M059J (cell line): ENCODE measurements at places on chromosomes 1 and 21.

DNA sequence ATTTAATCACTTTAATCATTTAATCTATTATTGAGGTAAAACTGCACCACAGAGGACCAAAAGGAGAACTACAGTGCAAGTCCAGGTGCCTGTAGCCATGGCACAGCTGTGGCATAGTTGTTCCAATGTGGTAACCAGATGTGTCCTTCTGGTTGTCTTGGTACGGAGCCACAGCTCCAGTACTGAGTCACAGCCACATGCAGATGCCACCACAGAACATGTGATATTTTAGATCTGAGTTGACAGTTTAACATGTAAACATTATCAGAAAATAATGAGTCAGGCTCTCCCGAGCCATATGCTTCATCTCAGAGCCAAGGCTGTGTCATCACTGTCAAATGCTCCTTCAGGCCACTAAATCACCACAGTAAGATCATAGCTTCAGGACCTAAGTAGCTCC is 56.4 kb upstream of the RGS7 start:
- peak; percentile 96 for DNase-seq

DNA sequence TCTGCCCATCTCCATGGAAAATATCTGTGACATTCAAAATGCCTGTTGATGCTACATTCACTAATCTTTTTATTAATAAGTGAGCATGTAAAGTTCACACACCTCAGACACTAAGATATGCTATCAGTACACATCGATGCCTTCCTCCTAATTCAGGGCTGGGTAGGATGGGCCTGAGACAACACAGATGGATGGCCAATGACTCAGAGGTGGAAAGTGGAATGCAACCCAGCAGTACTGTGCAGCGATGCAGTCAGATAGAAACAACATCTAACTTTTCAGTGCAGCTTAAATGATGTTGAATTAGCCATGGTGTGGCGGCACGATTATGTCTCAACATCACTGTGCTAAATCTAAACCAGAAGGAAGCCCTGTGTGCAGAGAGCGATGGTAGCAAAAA is 161.6 kb upstream of the KCNJ15 start:
- DNase-seq, result peak; percentile 51

DNA sequence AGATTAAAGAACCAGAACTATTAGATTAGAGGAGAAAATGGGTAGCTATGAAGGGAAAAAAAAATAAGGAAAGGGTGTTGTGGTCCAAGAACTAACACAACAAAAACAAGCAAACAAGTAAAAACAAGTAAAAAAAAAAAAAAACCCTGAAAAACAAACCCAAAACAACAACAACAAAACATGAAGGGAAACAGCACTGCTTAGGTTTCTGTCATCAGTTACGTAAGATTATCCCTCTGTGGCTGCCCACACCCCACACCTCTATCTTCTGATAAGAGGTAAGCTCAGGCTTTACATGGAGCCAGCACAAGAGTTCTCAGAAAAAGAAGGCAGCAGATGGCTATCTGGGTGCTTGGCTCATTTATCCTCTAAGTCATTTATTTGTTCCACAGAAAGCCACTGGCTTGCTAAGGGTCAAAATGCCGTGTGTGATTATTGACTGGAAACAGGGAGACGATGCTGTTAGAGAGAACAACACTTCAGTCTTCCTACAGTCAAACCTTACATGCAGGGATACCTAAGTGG is 57.5 kb downstream of the KIAA0319L start:
- DNase-seq, result no peak

- peak; percentile 75 for DNase-seq
Observed at GRCh38 chr1:12501661-12502060, 116.3 kb downstream of the DHRS3 start.

- peak; percentile 77 for DNase-seq
Observed at GRCh38 chr1:6259491-6260362, 1.2 kb downstream of the GPR153 start.

- DNase-seq, result peak; percentile 27
Observed at GRCh38 chr1:62142496-62142895, 52.2 kb upstream of the L1TD1 start.

DNA sequence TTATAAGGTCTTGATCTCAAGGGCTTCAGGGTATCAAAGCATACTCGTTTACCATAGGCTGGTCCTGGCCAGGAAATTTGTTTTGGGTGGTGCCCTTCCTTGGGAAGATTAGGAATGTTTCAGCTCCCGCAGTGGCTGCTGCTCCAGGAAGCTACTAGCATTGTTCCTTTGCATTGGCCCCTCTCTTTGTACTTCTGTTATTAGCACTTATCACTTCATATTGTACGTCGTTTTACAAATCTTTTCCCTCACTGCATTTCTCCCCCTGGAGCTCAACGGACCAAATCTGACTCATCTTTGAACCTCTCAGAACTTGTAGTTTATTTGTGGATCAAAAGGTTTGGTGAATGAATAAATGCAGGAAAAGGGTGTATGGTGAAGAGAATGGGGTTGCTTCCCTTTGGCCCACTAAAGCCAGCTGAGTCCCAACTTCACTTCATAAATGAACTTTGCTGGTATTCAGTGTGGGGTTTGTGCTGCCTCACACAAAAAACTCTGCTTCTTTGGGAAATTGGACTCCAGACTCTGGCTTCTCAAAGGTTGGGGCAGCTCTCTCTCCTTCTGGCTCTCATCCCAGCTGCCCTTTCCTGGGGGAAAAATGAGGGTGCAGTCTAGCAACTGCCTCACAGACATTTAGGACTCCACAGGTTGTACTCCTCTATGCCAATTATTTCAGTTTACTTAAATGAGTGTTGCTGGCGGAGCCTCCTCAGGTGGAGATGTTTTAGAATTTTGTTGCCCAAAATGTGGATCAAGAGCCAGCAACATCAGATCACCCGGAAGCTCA is 5.9 kb downstream of the GNAT2 start:
- DNase-seq, result peak; percentile 59

- DNase-seq, result peak; percentile 79
Observed at GRCh38 chr1:22808676-22809483, 98.2 kb downstream of the EPHB2 start.

GRCh38 chr1:54987919-54988705 is 7.7 kb downstream of the TMEM61 start:
- no peak for DNase-seq

DNA sequence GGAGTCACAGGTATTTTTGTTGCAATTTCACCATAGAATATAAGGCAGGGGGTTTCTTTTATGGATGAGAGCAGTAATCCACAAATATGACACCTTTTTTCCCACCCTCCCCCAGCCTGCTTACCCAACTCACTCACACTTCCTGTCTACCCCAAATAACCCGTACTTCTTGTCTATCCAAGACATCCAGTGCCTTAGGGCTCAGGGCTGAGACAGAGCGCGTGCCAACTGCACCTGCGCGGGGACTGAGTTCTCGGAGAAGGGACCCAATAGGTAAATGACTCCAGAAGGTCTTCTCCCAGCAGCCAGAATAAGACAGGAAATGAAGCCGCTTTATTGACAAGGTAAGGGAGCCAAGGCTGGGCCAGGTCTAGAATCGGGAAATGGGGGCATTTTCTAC is 369.1 kb downstream of the SIPA1L2 start:
- no peak for DNase-seq

DNA sequence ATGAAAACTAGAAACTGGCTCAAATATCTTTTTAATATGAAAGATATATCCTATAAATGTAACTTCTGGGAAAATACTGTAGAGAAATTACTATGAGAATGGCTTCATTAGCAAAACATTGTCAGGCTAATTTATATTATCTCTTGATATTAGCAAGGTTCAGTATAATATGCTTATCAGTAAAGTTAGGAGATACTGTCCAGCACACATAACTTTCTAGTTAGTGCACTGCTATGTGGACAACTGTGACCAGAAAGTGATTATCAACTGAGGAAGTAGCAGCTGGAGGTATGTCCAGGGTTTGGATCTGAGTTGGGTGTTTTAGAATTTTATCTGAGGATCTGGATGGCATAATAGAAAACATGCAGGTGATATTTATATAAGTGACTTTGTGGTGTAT is 7.5 kb downstream of the LRRC8C start:
- DNase-seq, result no peak

DNA sequence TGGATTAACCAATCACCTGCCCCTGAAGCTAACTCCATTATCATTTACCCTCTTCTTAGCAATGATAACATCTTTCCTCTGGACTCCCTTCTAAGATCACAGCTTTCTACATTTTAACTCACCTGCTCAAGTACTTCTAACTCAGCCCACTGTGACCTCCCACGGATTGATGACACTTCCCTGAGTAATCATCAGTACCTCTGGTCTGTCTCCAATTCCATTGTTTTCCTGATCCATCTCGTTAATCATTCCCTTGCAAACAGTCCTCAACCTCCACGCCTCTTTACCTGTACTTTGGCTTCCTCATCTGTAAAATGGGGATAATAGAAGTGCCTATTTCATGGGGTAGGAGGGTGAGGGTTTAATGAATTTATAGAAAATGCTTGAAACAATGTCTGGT is 195.3 kb upstream of the APP start:
- DNase-seq, result no peak

DNA sequence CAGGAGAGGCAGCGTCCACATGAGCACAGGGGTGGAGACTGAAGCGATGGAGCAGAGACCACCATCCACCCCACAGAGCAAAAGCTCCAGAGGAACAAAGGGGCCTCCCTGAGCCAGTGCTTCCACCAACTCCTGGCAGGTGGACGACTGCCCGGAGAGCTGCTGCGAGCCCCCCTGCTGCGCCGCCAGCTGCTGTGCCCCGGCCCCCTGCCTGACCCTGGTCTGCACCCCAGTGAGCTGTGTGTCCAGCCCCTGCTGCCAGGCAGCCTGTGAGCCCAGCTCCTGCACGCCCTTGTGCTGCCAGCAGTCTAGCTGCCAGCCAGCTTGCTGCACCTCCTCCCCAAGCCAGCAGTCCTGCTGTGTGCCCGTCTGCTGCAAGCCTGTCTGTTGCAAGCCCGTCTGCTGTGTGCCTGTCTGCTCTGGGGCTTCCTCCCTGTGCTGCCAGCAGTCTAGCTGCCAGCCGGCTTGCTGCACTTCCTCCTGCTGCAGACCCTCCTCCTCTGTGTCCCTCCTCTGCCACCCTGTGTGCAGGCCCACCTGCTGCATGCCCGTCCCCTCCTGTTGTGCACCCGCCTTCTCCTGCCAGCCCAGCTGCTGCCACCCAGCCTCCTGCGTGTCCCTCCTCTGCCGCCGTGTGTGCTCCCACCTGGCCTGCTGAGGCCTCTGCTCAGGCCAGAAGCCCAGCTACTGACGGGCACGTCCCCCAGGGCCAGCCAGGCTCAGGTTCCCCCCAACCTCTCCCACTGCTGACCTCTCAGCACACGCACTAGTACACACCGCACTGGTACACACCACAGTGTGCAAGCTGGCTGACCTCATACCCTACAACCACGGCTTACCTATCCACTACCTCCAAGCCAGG is 5.4 kb downstream of the KRTAP10-12 start:
- DNase-seq, result no peak

GRCh38 chr1:3021801-3022401 is 634 bp downstream of the ACTRT2 start:
- DNase-seq, result no peak

DNA sequence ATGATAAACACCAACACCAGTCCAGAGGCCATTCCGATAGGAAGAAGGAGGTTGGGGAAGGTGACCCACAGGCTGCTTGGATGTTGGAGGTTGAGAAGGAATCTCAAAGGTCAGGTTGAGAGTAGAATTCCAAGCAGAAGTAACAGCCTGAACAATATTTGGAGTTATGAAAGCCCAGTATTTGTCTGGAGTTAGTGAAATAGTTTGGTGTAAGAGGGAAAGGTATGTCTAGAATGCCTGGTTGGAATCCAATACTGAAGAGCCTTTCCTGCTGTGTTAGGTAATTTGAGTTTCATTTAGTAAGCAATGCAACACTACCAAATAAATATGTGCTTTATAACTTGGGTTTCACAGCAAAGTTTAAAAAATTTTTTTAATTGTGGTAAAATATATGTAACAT is 70.5 kb upstream of the MCOLN3 start:
- DNase-seq, result no peak

- DNase-seq, result no peak
Observed at GRCh38 chr1:21524686-21525339, 15.6 kb downstream of the ALPL start.

- no peak for DNase-seq
Observed at GRCh38 chr1:86616871-86617270, 70.0 kb downstream of the CLCA4 start.
